Hindlimb muscle (tissue), 1 donor: ENCODE measurements at places on chromosomes 1 and 21.

GRCh38 chr1:195071461-195071860, 1536.8 kb downstream of the KCNT2 start:
- DNase-seq = no peak

- DNase-seq = no peak
Measured at GRCh38 chr1:239677362-239677761, 291.0 kb downstream of the CHRM3 start.

DNA sequence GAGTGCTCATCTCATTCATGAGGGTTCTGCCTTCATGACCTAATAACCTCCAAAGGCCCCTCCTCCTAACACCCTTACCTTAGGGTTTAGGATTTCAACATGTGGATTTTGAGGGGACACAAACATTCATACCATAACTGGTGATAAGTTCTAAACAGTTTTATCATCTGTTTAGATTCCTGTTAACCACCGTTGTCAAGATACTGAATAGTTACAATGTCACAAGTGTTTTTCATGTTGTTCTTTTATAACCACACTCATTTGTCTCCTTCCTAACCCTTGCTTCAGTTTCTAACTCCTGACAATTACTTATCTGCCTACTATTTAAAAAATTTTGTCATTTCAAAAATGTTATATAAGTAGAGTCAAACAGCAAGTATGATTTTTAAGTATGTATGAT, 86.0 kb downstream of the NCAM2 start:
- no peak for DNase-seq

DNA sequence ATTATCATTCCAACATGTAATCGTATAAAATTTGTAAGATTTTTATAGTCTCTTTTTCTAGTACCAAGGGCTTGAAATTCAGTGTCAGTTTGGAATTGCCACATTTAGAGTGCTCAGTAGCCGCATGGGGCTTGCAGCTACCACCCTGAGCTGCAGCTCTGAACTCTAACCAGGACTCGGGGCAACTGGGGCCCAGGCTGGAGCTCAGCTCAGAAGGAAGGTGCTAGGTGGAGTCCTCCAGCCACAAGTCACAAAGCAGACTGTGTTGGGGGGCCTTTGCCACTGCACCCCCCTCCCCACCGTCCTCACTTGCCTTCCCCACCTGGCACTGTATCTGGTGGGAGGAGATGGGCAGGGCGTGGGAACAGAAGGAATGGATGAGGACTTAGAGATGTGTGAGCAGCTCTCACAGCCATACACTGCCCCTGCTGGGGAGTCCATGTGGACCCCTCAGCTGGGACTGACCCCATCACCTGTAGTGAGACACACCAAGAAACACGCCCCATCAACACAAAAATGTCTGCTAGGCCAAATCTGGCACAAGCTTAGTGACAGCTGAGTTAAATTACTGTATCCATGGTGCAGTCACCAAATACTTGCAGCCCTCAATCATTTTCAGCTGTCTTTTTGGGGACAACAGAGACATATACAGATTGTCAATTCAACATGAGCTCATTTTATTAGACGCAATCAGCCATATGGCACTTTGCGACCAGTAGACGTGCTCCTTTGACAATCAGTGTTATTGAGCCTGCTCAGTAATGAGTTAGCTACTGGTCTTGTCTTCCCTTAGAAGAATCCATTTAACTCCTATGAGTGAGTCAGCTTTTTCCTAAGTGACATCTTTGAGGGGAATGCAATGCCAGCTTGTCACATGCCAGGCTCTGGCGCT, 241.7 kb upstream of the RAB4A start:
- DNase-seq = no peak

- DNase-seq = no peak
Measured at GRCh38 chr1:224162768-224163167, 20.3 kb upstream of the DEGS1 start.

GRCh38 chr1:154614901-154615300, 6.9 kb upstream of the ADAR start:
- DNase-seq = no peak
